ENCODE measurements at places on chromosomes 16 and 17.

GRCh38 chr17:76530811-76531485 lies 6.6 kb downstream of the CYGB start:
- no peak for DNase-seq

GRCh38 chr16:14510581-14510938 lies 119.5 kb downstream of the PARN start:
- no peak for DNase-seq

GRCh38 chr16:86901483-86901882 lies 323.1 kb downstream of the FOXL1 start:
- DNase-seq = no peak

GRCh38 chr17:71869293-71869692 lies 251.5 kb upstream of the SOX9 start:
- no peak for DNase-seq

DNA sequence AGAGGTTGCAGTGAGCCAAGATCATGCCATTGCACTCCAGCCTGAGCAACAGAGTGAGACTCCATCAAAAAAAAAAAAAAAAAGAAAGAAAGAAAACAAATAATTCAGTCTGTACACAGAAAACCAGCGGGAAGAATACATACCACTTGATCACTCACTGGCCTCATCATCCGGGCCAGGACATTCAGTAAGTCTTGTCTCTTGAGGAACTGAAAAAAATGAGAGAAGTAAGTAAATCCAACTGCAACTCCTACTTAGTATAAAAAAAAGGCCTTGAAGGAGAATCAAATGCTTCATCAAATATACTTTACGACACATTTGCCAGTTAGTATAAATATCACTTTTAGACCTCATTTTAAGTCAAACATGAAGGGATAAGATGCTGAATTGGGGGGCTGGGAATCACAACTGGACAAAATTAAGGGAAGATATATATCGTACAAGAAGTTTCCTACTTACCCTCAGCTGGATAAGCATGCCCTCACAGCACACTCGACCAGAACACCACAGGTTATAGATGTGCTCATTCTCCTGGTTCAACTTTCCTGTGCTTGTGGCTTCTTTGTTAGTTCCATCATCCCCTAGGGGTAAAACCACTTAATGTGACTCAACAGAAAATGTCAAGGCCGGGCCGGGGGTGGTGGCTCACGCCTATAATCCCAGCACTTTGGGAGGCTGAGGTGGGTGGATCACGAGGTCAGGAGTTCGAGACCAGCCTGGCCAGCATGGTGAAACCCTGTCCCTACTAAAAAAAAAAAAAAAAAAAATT lies 12.4 kb downstream of the CCDC47 start:
- no peak for DNase-seq

GRCh38 chr16:50457423-50457822 lies 88.6 kb upstream of the BRD7 start:
- DNase-seq = no peak

DNA sequence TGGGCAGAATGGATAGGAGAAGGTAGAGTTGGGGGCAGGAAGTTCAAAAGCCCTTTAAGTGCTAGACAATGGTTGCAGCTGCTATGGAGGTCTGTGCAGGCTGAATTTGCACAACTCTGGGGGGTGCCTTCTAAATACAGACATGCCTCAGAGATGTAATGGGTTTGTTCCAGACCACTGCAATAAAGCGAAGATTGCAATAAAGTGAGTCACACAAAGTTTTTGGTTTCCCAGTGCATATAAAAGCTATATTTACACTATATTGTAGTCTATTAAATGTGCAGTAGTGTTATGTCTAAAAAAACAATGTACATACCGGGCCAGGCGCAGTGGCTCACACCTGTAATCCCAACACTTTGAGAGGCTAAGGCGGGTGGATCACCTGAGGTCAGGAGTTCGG lies 60.5 kb upstream of the MYOCD start:
- no peak for DNase-seq

DNA sequence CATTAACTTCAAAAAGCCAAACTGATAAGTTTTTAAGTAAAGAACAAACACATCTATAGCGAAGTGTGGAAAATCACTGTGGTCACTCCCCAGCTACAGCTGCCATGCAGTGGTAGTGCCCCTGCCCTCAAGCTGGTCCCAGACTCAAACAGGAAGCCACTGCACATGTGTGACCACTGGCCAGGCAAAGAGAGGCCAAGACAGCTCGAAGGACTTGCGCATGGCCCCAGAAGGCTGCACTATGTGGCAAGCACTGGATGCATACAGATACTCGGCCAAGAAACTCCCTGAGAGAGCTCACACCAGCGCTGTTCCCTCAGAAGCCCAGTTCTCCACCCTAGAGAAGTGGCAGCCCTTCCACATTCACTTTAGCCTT lies 82.4 kb downstream of the ANKRD11 start:
- DNase-seq = no peak

DNA sequence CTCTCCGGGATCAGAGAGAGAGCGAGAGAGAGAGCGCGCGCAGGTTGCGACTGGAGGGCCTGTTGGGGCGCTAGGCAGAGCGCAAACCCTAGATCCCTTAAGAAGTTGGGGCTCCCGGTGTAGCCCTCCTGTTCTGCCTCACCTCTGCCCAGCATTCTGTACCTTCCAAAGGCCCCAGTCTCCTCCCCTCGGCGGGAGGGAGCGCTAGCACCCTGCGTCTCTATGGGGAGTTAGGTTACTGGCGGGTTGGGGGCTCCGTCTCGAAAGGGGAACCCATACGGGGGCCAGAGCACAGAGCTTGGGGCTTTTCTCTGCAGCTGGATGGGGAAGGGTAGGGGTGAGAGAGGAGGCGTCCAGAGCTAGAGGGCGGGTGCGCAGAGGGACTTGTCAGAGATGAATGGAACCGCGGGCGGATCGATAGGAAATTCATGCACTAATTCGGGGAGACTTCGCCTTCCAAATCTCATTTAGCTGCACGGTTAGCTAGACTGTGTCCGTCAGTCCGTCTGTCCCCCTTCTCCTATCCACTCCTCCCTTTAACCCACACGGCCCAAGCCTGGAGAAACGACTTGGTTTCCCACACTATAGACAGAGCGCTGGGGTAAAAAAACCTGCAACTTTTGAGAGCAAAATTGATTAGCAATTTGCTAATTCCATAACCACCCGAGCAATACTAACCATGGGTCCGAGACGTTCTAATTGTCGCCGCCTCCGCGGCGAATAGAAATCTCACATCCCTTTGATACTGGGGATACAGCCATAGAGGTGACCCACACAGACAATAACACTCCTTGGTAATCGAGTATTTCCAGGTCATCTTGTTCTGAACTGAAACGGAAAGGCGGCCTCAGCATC lies 693 bp upstream of the HOXB4 start:
- DNase-seq = no peak

DNA sequence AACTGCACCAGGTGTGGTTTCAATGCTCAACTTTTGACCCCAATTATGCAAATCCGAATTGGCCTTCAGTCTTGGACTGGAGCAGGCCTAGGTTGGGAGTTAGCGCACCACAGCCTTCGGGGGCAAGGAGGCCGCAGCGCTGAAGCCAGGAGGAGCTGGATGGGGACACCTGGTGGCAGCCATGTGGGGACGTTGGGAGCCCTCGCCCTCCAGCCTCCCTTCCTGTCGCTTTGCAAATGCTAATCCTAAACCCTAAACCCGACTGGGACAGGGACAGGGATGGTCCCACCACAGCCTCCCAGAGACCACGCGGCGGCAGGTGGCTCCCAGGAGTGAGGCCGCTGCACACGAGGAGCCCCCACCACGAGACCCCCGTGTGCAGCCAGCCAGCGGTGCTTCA lies 58.7 kb downstream of the KLHDC4 start:
- no peak for DNase-seq

Data from stimulated activated CD8-positive, alpha-beta memory T cell treated with anti-CD3 and anti-CD28 coated beads, Interleukin-4, amount 100 ng/mL, for 4 hours (primary cell).